Ascending aorta (tissue), 2 donors: ENCODE measurements at places on chromosomes 2 and 18.

DNA sequence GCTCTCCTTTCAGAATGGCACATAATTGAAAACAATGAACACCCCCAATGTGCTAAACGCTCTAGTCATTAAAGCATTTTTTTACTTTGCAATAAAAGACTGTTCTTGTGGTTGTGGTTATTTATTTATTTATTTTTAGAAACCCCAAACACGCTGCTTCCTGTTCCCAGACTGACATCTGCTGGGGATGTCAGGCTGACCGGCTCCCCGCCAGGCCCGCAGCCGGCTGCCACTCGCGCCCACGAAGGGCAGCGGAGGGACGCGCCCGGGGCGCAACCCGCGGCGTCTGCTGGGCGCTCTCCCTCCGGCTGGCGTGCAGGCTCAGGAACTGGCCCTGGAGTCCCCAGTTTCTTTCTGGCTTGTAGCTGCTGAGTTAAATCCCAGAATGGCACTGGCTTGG lies 83.1 kb upstream of the SP3 start:
- DNase-seq, result no peak

GRCh38 chr2:122755281-122755780 lies 999.9 kb downstream of the TSN start:
- no peak for DNase-seq

DNA sequence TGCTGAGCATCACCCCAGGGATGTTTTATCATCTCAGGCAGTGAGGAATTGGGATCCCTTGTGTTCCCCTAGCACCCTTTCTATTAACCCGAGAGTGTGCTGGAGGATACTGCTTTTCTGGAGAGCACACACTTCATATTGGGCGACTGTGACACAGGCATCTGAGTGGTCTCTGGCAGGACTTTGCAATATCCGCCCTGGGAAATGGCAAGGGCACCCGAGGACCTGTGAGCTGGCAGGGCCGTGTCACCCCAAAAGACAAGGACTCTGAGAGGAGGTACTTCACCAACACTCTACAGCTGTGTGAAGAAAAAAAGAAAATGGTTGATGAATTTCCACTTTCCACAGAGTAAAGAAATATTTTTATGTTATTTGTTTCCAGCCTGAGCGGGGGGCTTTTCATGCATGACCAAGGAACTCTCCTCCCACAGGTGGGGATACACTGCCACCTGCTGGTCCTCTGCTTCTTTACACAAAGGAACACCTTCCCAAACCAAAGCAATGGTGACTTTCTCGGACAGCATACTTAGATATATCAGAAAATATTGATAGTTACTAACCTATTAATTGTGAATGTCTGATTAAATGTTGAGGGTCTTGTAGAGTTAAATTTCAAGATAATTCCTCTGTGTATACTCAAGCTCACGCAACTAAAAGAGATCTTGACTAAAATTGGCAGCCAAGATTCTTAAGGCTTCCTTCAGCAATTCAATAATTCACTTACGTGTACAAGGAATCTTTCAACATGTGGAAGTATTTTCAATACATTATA lies 45.9 kb upstream of the REG3G start:
- DNase-seq, result no peak

DNA sequence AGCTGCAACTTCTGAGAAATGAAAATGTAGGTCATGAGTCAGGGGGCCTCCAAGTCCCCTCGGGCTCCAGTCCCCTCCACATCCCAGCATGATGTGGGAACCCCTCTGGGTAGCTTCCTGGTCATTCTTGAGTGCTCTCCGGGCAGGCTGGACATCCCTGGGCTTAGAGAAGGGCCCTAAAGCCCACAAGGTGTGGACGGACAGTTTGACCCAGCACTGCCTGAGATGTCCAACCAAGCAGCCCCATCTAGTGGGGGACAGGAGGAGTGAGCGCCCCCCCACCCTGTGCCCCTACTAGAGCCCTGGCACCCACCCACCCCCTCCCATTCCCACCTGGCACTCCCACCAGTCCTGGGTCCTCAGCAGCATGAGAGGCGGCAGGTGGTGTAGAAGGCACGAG lies 46.0 kb downstream of the CYP27C1 start:
- peak; percentile 60 for DNase-seq

DNA sequence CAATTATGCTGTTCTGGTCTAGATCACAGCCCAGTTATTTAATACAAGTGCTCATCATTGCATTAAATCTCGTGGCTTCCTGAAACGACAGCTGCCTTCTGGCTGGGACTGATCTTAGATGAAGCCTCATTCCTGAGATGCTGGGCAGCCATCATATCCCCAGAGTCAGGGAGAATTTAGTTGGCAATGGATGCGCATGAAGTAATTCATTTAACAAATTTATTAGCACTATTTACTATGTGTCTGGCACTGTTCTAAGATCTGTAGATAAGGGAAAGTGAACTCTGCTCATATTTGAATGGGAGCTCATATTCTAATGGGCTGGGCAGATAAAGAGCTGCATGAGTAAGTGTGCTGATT lies 244.7 kb downstream of the KCNS3 start:
- no peak for DNase-seq

DNA sequence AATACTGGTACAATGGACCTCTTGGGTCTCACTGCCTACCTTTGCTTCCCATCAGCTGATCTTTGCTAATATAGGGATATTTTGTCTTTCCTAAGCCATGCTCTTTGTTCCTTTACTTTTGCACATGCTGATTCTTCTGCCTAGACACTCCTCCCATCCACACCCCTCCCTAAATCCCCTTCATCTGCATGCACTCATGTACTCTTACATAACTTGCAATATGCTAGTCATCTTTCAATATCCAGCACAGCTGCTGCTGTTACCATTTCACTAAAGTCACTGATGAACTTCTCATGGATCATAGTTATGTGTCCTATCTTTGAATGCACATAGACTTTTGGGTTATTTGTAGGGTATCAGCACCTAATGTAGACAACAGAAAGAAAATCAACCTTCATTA lies 18.5 kb upstream of the DTNA start:
- DNase-seq, result no peak

- no peak for DNase-seq
Measured at GRCh38 chr2:101107241-101107640, 43.9 kb downstream of the TBC1D8 start.

- DNase-seq, result no peak
Measured at GRCh38 chr2:20717641-20718040, 50.7 kb downstream of the GDF7 start.

- DNase-seq, result no peak
Measured at GRCh38 chr2:52976143-52976949, 791.3 kb upstream of the CHAC2 start.

DNA sequence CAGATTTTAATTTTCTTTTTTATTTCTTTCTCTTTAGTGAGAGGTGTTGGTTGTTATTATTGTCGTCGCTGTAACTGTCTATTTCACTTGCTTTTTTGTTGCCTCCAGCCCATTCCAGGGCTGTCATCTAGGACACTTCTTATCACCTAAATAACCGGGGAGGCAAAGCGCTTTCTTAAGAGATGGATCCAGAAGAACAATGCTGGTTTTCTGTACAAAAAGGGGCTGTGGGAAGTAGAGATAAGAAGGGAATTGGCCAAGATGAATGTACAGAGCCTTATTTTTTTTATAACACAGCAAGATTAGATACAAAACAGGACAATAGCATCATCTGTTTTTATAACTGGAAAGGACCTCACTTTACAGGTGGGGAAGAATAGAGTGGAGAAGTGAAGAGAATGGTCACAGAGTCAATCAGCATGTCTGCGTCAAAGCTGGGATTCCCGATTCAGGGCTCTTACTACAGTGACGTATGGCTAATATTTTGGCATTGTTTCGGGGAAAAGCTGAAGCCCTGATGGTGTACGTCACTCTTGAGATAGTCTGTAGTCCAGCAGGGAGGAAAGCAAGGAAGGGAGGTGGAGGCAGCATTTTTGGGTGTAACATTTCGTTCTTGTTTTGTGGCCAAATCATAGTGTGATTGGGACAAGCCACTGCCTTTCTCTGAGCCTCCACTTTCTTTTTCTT lies 23.2 kb downstream of the IL1B start:
- DNase-seq, result no peak

- DNase-seq, result no peak
Measured at GRCh38 chr18:75204269-75204731, 4.6 kb downstream of the PTGR3 start.

GRCh38 chr2:39492095-39492590 lies 55.1 kb upstream of the MAP4K3 start:
- no peak for DNase-seq

DNA sequence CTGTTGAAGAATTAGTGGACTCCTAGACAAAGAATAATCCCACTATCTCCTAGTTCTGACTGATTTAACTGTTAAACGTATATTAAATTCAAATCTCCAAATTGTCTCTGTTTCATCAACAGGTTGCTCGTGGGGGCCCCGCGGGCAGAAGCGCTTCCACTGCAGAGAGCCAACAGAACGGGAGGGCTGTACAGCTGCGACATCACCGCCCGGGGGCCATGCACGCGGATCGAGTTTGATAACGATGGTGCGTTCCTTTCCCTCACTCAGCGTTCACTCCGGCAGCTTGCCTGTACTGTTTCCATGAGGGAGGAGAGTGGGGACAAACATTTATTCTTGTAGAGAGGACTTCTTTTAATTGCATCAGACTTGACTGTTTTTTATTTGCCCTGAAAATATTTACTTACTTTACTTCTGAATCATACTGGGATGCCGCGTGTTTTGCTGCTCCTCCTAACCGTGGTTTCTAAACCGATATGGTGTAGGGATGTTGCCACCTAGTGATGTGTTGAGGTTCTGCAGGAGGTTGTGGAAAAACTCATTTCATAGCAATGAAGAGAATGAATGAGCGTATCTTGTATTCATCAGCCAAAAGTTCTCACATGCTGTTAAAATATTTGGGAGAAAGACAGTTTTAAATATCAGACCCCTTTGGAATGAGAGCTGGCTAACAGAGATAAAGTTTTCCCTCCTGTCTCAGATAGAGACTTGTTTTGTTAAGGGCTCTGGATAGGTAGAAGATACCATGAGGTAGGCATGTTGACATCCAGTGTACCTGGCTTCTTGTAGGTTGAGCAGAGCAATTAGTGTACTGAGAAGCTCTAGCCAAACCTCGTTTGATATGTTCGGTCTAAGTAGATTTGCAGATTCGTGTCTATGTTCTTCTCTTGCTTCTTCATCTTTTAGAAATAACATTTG lies 38.3 kb downstream of the ITGA6 start:
- DNase-seq, result no peak

DNA sequence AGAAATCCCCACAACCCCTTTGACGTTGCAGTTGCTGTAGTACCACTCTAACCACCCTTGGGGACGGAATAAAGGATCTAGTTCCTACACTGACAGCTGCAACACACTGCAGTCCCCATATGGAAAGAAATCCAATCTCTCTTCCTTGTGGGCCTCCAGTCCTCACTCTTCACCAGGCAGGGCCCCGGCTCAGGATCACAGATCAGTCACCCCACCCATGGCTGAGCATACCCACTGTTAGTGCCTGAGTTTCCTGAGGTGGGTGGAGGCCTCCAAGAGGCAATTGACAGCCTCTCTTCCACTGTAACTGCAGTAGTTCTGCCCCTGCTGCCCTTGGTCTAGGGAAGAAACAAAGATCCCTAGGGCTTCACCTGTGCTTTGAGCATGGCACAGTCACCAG lies 670.0 kb upstream of the CDH2 start:
- DNase-seq, result no peak

DNA sequence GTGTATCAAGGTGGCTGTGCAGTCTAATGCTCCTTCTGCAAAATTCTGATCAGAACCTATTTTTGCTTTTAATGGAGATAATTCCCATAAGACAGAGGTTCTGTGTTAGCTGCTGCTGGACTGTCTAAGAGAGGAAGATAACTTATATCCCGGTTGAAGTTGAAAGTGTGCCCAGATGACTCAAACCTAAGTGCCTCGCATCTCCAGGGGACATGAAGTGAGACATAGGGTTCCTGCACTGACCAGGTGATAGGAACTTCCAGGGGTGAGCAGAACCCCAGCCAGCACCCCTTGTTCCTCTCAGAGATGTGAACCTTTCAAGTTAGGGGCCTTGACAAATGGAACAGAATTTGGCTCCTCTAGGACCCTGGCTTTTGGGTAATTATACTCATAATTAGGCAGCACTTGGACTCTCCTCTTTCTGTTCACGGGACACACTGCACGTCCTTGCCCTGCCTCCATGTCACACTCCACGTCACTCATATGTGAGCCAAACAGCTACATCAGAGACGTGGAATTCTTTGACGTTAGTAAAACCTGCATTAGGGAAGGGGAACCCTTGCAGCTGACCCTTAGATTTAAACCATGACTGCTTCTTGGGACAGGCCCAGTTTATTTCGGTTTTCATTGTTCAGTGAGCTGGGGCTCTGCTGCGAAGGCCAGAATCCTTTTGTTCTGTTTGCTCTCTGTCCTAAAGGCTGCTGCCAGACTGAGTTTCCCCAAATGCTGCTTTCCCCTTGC lies 104.5 kb upstream of the ALPP start:
- DNase-seq, result no peak

DNA sequence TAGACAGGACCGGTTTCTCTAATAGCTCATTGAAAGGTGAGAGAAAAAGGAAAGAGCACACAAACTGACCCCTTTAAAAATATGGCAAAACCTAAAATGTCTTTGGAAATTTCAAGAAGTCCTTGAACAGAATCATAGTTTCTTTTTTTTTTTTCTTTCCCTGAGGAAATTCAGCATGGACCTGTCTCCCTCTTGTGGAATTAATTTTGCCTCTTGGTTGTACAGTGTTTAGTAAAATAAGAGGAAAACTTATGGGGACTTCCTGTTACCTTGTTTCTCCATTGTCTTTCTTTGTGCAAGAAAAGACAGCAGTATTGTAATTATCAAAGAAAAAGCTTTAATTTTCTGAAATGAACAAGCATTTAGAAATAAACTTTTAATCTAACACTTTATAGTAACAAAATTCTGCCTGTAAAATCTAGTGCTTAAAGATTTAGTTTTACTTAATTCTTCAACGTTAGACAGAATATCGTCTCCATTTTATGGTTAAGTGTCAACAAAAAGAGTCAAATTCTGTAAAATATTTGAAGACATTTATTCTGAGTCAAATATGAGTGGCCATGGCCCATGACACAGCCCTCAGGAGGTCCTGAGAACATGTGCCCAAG lies 176.3 kb upstream of the NABP1 start:
- no peak for DNase-seq

DNA sequence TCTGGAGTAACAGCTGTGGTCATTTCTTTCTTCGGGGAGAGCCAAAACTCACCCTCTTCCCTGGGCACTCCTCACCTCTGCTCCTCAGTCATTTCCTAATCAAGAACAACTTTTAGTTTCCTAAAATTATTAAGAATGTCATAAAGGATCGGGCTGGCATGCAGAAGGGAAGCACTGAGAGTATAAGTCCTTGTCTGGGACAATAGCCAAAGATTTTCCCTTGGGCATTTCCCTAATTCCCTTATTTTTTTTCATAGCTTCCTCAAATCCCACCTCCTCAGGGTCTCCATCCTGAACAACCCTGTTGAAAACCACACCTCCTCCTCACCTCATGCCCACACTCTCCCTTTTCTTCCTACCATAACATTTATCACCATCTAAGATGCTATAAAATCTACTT lies 115.0 kb downstream of the MREG start:
- DNase-seq, result no peak

GRCh38 chr2:179569831-179570233 lies 291.6 kb downstream of the ZNF385B start:
- no peak for DNase-seq

GRCh38 chr18:47883771-47884413 lies 46.6 kb downstream of the SMAD2 start:
- DNase-seq, result no peak

- DNase-seq, result peak; percentile 96
Measured at GRCh38 chr18:58671111-58671631, at the start of gene MALT1. TSS of gene MALT1 (plus strand) at chr18:58671465. CDS start at chr18:58671644, 179 bp downstream.

- DNase-seq, result peak; percentile 39
Measured at GRCh38 chr18:13237641-13238040, 19.1 kb downstream of the LDLRAD4 start.

- DNase-seq, result no peak
Measured at GRCh38 chr2:37984589-37984988, 59.5 kb downstream of the RMDN2 start.
